NCI-H2171 (cell line): ENCODE measurements at places on chromosomes 13 and 19.

GRCh38 chr13:72141855-72142519 is 275.0 kb upstream of the DACH1 start:
- DNase-seq, result no peak

DNA sequence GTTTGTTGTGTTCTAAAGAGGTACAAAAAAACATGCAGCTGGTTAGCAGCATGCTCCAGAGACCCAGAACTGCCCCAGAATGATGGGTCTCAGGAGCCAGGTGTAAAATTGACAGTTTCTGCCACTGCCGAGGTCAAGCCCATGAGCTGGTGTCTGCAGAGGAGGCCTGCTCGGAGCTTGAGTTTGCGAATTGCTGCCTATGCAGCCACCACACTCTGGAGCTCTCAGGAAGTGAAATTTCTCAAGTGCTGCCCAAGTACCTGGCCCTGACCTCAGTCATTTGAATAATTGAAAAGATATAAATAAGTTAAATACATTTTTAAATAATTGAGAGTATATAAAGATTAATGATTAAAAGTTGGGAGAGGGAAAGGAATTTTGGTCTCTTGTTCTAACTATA is 66.4 kb downstream of the ZAR1L start:
- no peak for DNase-seq

DNA sequence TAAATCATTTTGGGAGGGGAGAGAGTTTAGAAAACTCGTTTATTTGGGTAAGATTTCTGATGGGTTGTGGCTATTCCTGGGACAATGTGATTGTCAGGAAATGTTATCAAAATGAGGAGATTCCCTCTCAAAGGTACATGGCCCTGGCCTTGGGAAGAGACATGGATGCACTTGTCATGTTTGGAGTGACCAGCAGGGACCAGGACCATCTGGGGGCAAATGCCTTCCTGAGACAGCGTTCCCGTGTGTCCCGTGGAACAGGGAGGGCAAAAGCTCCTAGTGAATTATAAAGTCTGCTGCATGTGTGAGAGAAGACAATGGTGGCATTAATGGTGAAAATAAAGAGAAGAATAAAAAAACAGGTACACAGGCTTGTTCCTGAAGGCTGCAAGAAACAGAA is 317.3 kb downstream of the ZNF536 start:
- DNase-seq, result no peak

DNA sequence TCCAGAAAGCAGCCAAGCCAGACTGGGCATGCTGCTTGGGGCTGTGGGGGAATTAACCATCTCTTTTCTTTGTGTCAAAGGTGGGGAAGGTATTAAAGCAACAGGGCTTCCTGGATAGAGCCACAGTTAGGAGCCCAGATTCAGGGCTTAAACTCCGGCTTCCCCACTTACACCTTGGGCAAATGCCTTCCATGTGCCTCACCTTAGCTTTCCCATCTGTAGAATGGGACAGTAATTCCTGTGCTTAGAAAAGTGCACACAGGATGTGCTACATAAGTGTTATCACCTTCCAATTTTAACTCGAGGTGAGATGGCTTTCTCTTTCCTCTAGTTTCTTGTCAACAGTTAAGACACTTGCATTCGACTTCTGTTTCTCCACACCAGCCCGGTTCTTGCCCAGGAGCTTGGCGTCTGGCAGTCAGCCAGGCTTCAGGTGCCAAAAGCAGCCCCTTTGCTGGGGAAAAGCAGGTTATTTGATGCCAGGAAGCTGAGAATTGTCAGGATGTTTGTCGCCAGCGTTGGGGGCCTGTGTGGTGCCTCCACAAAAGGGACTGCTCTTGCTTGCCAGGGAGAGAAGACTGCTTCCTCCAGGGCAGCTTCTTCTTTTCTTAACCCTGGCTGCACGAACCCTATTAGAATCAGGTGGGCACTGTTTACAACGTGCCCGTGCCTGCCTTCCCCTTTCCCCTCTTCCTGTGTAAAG is 79.2 kb downstream of the SIPA1L3 start:
- DNase-seq, result peak; percentile 53

- DNase-seq, result peak; percentile 88
These were observed 10.4 kb downstream of the ATP4B start for GRCh38 chr13:113647351-113648215.

GRCh38 chr13:82634946-82635345 is 1247.3 kb downstream of the SLITRK1 start:
- DNase-seq, result no peak

DNA sequence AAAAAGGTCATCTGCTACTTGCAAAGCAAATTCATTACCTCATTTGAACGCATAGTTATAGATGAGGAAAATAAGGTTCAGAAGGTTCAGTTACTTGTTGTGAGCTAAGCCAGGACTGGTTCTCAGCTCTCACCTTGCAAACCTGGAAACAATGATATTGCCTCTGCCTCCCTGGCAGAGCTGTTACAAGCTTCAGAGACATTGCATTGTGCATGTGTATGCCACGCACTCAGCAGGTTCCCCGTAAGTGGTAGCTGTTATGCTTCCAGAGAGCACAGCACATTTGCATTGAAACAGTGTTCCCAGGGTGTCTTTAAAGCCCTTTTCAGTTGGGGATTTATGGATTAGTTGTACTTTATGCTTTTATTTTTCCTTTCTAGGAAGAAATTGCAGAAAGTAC is 80.6 kb downstream of the DGKH start:
- DNase-seq, result no peak

- peak; percentile 17 for DNase-seq
These were observed 14.4 kb downstream of the CAPN12 start for GRCh38 chr19:38729653-38730469.

GRCh38 chr13:108943842-108944241 is 314.4 kb downstream of the MYO16 start:
- DNase-seq, result no peak

- DNase-seq, result no peak
These were observed 7.5 kb upstream of the ZBTB32 start for GRCh38 chr19:35696835-35697234.

DNA sequence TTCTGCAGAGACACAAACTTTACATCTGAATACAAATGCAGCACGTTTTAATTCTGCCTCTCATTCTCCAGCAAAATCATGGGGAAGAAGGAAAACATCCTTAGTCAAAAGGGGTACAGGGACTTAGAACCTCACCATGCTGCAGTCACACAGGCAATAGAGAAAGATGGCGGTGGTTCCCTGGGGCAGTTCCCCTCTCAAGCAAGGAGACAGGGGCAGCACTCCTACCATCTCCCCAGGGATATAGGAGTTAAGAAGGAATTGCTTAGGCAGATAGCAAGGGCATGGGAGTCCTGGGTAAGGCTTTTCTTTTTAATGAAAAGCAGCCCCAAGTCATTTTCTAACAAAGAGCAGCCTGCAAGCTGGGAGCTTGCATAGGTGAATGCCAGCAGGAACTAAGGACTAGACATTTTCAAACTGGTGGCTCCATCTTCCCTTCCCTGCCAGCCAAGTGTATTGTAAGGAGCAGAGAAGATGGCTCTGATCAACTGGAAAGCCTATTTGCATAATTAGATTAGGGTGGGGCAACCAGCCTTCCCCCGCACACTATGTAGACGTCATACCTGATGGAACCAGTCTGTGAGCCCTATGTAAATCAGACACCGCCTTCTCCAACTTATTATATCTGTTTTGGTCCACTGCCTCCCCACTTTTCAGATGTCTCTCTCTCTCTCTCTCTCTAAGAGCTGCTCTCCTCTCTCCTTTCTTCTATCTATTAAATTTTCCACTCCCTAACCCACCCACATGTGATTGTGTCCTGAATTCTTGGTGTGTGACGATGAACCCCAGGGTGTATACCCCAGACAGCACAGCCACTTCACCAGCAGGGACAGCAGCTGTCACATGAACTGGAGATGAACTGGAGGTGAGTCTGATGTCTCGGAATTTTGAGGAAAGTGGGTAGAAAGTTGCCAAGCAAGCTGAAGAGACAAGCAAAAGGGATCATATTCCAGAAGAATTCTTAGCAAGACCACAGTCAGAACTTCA is 514.5 kb downstream of the IRS2 start:
- no peak for DNase-seq

- DNase-seq, result no peak
These were observed 1080.9 kb downstream of the SLITRK5 start for GRCh38 chr13:88752041-88752440.

GRCh38 chr13:49226613-49227012 is 6.5 kb downstream of the MLNR start:
- DNase-seq, result no peak

GRCh38 chr19:34323433-34324204 is 41.4 kb upstream of the GPI start:
- no peak for DNase-seq

DNA sequence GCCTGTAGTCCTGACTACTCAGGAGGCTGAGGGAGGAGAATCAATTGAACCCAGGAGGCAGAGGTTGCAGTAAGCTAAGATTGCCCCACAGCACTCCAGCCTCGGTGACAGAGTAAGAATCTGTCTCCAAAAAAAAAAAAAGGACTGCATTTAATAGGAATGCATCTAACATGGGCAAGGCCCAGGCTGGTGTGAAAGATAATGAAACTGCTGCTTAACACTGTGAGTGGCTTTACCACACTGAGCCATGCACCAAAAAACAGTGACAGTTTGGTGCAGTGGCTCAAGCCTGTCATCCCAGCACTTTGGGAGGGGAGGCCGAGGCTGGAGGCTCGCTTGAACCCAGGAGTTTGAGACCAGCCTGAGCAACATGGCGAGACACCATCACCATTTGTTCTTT is 8.6 kb downstream of the GTF2F1 start:
- no peak for DNase-seq
